ENCODE measurements at places on chromosomes 2 and 18. TPM values are rescaled to one million over a fixed set of nuclear protein-coding genes. Genes with fewer than 3 reads are reported as not detected.

The PLCL1 gene
- polyA plus RNA-seq = 8.6 TPM

The OSBPL1A gene
- polyA plus RNA-seq = 58.7 TPM

The DSG2 gene
- 29.9 TPM for polyA plus RNA-seq

The DLX1 gene
- 0.28 TPM for polyA plus RNA-seq

The TMEM200C gene
- 4.2 TPM for polyA plus RNA-seq

The HOXD3 gene
- polyA plus RNA-seq = 0.49 TPM

The POTEE gene
- 0.18 TPM for polyA plus RNA-seq

The SCN3A gene
- polyA plus RNA-seq = 0.88 TPM

The BOLL gene
- polyA plus RNA-seq = not detected

The SCG2 gene
- 1.5 TPM for polyA plus RNA-seq

The AKAIN1 gene
- polyA plus RNA-seq = not detected

- no peak for DNase-seq
These were observed 1312.6 kb upstream of the CHAC2 start for GRCh38 chr2:52454962-52455361.

DNA sequence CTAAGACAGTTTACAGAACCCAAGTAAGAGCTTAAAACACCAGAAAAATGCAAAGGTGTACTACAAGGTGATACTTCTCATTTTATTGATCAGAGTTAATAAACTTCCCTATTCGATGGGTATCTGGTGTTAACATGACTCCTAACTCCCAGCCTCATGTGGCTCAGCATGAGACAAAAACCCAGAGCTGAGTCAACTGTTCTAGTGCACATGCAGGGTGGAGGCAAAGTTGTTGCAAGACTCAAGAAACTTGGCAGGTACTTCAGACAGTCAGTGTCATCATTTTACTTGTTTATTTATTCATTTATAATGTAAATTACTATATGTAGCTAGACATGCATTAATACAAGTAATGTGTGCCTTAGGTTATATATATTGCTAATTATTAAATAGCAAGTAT, 216.6 kb upstream of the DSEL start:
- no peak for DNase-seq

GRCh38 chr2:221133941-221134340, 438.2 kb downstream of the EPHA4 start:
- DNase-seq = no peak

DNA sequence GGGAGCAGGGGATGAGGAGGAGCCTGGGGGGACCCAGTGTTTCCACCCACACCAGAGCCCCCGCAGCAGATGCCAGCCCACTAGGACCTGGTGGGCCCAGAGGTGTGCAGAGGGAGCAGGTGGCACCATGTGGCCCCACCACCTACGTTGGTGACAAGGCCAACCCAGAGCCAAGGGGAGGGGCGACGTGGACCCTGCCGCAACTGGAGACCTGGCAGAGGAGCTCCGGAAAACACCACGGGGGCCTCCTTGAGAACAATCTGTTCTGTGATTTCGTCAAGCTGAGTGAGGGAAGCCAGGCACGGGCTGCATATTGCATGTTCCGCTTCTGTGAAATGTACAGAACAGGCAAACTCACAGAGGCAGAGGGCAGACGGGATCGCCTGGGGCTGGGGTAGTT, 49.1 kb upstream of the GPC1 start:
- DNase-seq = no peak

- no peak for DNase-seq
These were observed 130.6 kb upstream of the CDH19 start for GRCh38 chr18:66734451-66734850.

DNA sequence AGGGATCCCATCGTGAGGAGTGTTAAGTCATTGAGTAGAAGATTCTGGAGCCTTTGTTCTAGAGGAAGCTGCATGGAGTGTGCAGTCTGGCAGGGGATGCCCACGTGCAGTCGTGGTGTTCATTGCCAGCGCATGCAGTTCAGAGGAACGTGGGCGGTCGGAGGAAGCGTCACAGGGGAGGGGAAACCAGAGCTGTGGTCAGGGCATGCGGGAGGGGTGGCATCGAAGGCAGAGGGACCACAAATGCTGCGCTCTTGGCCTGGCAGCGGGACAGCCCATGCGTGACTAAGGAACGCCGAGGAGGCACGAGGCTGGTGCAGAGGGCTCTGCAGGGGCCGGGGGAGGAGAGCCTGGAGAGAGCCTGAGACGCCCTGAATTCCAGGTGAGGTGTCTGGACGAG, 141.1 kb downstream of the KLHL29 start:
- DNase-seq = no peak

DNA sequence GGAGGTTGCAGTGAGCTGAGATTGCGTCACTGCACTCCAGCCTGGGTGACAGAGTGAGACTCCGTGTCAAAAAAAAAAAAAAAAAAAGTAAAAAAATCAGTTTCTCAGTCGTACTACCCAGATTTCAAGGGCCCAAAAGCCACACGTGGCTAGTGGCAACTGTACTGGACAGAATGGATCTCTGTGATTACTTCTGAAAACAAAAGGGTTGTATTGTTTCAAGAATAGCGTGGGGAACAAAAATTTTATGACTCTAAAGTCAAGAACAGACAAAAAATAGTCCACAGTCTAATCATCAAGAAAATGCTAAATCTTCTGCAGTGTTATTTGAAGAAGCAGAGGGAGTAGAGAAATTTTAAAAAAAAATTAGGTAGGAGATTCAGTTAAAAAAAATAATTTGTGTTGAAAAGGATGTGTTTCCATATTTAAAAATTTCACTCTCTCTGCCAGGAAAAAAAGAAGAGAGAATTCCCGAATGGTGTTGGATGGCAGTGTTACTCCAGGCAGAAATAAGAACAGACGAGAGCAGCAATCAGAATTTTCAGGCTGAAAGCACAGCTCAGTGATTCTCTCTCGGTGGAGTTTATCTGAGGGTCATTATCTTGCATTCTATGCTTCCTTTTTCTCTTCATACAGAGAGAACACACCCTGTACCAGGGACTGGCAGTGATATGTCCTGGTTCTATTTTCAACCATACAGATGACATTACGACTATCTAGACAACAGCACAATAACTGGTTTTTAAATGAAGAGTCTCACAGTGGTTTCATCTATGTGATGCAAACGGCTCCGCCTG, 61.8 kb downstream of the CABYR start:
- DNase-seq = no peak

- DNase-seq = no peak
These were observed 50.4 kb downstream of the GATA6 start for GRCh38 chr18:22219568-22220355.

GRCh38 chr2:40405465-40405864, 46.4 kb downstream of the SLC8A1 start:
- DNase-seq = no peak

DNA sequence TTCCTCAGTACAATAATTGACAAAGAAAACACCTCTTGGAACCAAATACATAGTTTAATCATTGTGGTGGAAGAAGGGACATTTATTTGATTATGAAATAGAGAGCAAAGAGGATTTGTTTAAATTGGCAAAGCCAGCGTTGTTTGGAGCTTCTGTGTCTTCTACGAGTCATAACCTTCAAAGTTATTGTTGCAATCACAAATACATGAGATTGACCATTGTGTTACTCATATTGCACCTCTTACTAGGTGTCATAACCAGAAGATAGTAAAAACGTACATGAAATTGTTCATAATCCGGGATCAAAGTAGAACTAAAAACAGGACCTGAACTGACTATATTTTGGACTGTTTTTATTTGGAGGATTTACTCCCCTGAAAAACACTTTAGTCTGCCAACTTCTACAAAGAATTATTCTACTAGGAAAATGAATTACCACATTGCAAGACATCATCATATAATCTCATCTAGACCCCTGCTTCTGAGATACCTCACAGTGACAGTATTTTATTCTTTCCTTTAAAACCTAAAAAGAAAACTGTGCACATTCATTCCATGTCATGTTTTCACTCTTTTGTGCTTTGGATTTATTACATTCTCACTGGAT, 151.7 kb upstream of the KLF7 start:
- no peak for DNase-seq

GRCh38 chr2:181848261-181848886, 43.2 kb upstream of the ITPRID2 start:
- no peak for DNase-seq

DNA sequence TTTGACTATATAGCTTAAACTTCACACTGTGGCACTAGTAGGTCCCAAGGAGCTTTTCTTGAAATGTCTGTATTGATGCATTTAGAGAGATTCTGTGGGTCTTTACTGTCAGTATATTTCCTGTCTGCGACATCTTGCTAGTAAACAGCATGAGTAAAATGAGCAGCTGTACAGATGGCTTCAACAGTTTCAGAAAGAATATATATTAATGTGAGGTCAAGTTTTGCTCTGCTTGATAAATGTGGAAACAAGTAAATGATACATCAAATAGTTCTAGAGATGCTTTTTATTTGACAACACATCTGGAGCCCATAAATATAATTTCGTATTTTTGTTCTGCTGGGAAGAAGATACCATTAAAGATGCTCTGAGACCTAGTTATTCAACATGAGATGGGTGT, 310.9 kb upstream of the COL3A1 start:
- no peak for DNase-seq

GRCh38 chr18:57220480-57220879, 73.6 kb downstream of the BOD1L2 start:
- DNase-seq = peak; percentile 25

DNA sequence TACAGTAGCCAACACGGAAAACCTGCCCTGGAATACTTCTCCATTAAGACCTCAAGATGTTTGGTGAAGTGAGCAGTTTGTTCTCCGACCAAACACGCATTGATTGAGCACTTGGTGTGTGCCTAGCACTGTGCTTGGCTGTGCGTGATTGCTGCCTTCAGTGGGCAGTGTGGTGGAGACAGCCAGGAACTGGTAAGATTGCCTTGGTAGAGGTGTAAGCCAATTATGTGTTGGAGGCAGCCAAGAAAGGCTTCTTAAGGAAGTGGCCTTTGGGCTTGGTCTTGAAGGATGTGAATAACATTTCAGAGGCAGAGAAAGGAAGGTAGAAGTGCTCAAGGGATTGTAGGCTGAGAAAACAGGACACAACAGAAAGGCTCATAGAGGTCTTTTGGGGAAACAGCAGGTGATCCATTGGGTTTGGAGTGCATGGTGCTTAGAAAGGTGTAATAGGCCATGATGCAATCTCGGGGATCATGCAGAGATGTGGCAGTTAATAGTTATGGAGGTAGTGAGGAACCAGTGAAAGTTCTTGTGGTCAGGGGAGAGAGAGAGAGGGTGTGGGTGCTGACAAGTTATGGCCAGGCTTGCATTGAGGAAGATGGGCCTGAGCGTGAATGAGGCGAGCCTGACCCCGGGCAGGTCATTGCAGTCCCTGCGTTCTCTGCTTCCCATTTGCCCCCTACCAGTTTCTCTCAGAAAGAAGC, 6.3 kb downstream of the B3GNT2 start:
- no peak for DNase-seq

DNA sequence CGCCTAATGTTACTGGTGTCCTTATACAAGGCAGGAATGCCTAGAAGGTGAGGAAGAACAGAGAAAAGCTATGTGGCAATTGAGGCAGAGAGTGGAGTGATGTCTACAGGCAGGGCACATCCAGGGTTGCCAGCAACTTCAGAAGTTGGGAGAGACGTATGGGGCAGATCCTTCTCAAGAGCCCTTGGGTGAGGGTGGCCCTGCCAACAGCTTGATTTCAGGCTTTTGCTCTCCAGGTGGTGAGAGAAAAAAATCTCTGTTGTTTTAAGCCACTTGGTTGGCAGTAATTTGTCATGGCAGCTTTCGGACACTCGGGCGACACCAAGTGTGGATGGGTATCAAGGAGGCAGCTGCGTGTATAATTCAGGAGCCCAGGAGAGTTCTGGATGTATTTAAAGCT, 217.4 kb upstream of the SMIM21 start:
- DNase-seq = no peak

- peak; percentile 7 for DNase-seq
These were observed 138.8 kb downstream of the CNTNAP5 start for GRCh38 chr2:124163840-124164239.

DNA sequence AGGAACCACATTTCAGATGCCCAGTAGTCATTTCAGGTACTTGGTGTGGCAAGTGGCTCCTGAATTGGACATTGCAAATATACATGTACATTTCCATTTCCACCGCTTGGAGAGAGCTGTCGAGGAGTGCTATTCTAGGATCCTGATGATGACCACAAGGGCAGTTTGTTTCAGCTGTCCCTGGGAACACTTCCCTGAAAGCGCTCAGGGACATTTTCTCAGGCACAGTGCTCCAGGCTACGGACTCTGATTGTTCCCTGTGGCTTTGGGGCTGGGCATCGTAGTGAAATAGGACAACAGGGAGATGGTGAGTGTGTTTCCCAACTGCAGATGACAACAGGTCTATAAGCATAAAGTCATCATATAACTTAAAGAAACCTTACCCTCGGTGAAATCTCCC, 3.1 kb downstream of the DBI start:
- no peak for DNase-seq

DNA sequence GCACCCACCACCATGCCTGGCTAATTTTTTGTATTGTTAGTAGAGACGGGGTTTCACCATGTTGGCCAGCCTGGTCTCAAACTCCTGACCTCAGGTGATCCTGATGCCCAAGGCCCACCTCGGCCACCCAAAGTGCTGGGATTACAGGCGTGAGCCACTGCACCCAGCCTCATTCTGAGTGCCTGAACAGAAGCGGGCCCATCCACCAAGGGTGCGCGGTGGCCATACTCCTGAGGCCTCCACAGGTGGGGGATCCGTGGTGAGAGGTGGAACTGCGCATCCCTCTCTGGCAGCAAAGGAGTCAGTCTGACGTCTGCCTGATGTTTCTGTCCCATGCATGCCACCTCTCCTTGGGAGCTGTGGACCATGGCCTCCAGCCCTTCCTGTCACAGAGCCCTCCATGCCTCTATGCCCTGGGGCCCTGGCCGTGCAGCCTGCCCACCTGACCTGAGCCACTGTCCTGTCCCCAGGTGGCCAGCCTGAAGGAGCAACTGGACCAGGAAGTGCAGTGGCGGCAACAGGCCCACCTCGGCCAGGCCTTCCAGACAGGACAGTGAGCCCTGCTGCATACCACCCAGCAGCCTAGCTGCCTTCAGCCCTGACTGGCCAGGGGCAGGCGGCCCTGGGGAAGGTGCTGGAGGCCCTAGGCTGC, 7.6 kb upstream of the SNED1 start:
- no peak for DNase-seq

Measured in right lung (tissue), 10 donors.